ENCODE measurements at places on chromosomes 5 and 9.

- DNase-seq = no peak
Measured at GRCh38 chr5:17436761-17437221, 61.2 kb upstream of the TAF11L2 start.

- DNase-seq = no peak
Measured at GRCh38 chr5:72233835-72234234, 86.2 kb downstream of the MRPS27 start.

- DNase-seq = no peak
Measured at GRCh38 chr9:121682201-121682600, 30.8 kb downstream of the DAB2IP start.

DNA sequence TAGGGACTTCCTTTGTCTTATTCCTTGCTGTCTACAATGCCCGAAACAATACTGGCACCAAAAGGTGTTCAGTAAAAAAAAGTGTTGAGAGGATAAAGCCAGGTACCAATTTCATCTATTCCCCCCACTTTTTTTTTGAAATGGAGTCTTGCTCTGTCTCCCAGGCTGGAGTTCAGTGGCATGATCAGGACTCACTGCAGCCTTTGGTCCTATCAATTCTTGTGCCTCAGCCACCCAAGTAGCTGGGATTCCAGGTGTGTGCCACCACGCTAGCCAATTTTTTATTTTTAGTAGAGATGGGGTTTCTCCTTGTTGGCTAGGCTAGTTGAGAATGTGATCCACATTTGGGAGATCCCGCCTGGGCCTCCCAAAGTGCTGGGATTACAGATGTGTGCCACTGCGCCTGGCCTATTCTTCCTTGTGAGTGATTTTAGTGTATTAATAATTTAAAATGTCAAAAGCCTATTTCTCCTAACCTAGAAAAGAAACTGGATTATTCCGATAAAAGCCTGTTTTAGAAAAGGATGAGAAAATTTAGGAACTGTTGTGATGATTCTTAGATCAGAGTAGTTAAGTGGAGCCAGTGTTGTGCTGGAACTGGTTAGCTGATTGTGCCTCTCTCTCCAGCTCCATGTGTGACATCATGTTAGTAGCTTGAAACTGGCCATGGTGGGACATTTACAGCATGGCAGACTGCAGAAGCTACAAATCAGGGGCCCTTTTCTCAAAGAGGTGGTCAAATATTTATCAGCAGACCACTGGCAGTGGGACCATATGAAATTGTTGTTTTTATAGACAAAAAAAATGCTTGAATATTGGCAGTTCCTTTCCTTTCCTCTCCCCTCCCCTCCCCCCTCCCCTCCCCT is 14.3 kb downstream of the CDC42SE2 start:
- DNase-seq = no peak

GRCh38 chr9:129868023-129868871 is 33.0 kb downstream of the USP20 start:
- no peak for DNase-seq
